ENCODE measurements at places on chromosomes 3 and 15.

DNA sequence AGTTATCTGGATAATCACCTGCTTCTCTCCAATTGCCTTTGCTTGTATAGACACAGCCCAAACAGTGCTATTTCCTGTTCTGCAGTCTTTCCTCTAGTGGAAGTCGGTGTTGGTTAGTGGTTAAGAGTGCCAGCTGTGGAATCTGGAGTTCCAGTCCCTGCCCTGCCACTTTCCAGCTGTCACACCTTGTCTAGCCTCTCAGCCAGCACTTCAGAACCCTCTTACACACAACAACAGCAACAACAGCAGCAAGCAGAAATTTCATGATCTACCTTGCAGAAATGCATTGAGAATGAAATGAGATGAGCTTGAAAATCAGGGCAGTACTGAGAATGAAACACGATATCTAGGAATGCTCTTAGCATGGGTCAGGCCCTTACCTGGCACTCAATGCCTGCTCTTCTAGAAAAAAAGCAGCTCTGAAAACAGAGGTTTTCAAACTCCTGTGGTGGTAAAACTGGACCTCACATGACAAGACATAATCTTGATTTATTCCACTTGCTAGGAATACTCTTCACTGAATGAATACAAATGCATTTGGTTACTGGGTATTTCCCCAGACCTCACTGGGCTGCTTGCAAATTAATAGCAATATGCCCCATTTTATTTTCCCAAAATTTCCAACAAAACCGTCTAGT, 3.3 kb upstream of the WNT5A start:
- peak; percentile 14 for DNase-seq

DNA sequence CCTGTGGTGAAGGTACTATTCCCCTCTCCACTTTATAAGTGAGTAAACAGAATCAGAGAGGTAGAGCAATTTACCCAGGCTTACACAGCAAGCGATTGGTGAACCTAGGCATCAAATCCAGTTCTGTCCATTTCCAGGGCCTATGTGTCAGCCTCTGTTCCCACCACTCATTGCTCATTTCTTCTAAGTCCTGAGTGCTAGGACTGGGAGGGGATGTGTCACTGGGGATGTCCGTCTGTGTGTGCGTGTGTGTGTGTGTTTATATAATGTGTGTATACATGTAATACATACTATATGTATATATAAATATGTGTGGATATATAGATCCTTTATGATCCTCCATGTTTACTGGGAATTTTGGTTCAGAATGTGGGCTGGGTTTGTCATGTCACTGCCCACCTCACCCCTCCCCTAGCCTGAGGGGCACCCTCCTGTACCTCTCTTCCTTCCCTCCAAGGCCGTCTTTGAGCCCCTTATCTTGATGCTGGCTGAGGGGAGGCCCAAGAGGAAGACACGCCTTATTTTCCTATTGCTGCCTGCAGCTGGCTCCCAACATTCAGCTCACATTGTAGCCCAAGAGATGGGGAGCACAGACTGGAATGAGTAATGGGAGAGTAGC, 2.1 kb downstream of the TMEM43 start:
- DNase-seq = no peak

DNA sequence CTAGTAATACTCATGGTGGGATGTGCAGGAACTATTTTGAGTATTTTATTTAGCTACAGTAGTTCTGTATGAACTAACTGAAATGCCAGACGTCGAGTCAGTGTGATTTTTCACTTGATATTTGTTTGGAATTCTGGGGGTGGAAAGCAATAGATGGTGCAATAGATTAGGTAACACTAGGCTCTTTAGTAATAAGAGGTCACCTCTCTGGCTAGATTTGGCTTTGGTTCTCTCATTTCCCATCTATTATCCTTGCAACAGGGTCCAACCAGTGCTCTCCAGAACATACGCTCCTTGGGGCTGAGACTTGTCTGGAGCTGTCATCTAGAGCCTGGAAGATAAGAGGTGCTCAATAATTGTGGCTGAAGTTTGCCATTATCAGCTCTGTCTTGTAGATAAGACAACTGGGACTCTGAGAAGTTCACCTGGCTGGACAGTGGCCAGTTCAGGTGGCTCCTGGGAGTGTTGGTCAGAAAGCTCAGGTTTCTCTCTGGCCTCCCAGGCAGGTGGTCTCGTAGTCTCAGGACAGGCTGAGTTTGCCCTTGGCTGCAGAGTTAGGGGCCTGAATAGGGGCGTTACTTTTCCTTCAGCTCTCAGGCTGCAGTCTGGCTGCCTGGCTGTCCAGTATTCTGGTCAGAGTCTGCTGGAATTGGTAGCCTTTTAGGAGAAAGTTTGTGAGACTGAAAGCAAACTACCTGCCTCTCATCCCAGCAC, 277.5 kb upstream of the RGMA start:
- DNase-seq = no peak

DNA sequence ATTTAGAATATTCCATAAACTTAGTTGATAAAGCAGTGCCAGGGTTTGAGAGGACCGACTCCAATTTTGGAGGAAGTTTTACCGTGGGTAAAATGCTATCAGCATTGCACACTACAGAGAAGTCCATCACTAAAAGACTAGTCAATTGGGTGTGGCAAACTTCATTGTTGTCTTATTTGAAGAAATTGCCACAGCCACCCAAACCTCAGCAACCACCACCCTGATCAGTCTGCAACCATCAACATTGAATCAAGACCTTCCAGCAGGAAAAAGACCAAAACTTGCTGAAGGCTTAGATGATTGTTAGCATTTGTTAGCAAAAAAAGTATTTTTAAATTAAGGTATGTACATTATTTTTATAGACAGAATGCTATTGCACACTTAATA, 60.5 kb downstream of the KLF13 start:
- DNase-seq = no peak

GRCh38 chr3:29183346-29184087, 97.4 kb upstream of the RBMS3 start:
- no peak for DNase-seq

DNA sequence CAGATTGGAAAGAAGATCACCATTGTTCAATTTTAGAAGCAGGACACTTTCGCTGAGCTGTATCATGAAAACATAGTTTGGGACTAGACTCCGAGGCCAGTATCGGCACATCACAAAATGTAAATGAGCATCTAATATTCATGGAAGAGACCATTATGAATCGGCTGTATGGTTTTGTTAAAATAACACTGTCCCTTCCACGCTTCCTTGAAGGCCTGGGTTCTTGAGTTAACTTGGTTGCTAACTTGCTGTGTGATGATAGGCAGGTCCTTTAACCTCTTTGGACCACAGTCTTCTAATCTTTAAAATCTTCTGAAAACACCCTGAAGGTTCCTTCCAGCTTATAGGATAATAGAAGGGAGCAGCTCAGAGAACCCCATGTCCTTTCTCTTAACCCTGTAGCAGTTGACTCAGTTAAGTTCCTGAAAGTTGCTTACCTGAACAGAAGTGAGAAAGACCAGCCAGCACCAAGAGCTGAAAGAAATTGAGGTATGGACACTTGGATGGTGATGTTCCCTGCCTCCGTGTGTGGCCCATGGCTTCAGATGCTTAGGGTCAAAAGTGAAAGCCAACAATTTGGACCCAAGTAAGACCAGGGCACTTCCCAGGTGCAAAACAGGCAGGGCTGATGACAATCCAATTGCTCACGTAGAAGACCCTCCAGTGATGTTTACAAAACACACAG, 2.1 kb downstream of the CD80 start:
- DNase-seq = no peak
